Kidney (tissue), 22 donors: ENCODE measurements at places on chromosomes 2 and 18. TPM values are rescaled to one million over a fixed set of nuclear protein-coding genes. Genes with fewer than 3 reads are reported as not detected.

- peak; percentile 74 for DNase-seq
These were observed 3.1 kb upstream of the GATA6 start for GRCh38 chr18:22166069-22166950.

- no peak for DNase-seq
These were observed 269.9 kb downstream of the EXOC6B start for GRCh38 chr2:72555943-72556342.

DNA sequence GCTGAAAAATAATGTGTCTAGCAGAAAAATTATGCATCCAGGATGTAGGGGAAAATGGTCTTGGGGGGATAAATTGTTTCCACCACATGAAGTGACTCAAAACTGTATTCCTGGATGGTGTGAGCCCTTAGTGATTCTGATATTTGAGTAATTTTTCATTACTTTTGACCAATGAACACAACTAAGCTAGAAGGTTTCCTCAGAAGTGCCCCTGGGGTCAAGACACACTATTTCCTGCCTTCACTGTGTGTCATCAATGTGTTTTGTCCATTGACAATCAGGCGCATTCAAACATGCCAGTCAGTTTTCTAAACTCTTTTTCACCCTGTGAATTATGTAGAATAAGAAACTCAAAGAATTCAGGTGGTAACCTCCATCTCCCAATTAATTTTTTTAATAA lies 130.5 kb upstream of the REG3G start:
- no peak for DNase-seq

DNA sequence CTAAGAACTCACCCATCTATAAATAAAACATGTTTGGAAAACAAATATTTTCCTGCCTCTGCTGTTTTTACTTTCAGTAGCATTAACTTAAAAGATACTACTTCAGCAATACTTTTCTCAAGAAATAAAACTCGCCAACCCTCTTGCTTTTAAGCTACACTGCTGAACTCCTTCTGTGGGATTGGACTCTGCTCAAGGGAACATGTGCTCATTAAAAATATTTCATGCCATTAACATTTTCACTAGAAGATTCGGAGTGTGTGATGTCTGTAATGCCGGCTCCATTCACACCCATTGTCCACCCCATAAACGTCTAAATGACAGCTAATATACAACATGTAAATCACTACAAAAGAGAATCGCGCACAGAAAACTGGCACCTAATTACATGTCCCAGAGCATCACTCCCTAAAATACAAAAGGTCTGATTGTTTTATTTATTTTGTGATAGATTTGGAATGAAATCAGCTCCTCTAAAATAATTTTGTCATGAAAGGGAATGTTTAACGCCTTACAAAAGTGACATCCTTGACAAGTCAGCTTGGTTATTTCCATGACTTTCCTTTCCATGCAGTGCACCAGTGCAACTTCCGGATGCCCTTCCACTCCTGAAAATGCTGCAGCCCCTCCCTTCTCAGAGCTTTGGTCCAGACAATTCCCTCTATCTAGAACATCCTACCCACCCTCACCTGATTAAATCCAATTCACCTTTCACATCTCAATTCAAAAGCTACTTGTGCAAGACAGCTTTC lies 73.1 kb downstream of the ANKRD44 start:
- DNase-seq, result no peak

DNA sequence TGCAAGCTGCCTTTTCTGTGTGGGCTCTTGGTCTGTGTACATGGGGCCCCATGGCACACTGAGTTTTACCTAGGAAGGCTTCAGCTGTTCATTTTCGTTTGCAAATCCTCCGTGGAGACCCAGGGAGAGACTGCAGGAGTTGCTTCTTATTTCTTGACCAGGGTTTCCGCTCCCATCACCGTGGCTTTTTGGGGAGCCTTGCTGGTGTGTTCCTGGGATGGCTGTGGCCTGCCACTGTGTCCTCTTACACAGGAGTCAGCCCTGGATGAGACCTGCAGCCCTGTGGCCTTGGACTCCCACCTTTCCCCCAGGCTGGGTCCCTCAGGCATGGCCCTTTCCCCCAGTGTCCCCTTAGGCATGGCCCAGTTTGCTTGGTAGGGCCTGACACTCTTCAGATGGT lies 137.0 kb downstream of the FAM210A start:
- no peak for DNase-seq

DNA sequence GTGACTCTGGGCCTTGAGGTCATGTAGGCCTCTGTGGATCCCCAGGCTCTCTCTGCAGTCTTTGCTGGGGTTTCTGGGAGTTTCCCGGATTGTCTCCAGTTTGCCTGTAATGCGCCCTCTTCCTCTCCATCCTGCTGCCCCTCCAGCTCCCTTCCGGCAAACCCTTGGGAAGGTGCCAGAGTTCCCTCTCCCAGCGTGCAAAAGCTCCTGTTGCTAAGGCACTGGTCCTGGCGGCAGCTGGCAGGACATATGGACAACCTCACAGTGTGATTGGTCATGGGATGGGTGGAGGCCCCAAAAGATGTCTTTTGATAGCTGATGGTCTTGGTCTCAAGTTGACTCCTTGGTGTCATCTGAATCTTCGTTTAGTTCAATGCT lies 320.1 kb downstream of the CYP26B1 start:
- DNase-seq, result no peak

- DNase-seq, result no peak
These were observed 120.5 kb upstream of the SCN7A start for GRCh38 chr2:166614503-166614902.

- no peak for DNase-seq
These were observed 53.1 kb upstream of the HS6ST1 start for GRCh38 chr2:128371648-128372345.

DNA sequence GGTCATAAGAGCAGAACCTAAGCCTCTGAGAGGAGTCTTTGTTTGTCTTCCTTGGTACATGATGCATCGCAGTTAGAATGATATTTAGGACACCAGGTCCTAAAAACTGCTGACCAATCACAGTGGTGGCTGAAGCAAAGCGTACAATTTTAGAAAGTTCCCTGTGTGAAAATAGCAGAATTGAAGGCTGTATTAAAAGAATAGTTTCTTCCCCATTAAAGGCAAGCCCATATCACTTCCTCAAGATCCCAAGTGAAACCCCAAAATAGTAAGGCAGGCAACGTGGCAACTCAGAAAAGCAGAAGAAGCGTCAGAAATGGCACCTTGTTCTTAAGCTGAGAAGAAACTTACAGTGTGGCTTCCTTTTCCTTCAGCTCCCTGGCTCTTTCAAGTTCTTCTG lies 154.8 kb upstream of the PGAP1 start:
- DNase-seq, result no peak

DNA sequence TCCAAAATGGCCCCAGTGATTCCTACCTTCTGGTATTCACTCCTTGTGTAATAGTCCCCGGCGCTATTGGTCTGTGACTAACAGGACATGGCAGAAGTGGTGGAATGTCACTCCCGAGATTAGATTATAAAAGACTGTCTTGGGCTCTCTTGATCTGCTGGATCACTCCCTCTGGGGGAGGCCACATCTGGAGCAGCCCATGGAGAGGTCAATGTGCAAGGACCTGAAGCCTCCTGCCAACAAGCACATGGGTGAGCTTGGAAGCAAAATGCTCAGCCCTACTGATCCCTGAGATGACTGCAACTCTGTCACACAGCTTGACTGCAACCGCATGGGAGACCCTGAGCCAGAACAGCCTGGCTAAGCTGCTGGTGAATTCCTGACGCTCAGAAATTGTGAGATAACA lies 94.3 kb upstream of the GLI2 start:
- peak; percentile 13 for DNase-seq

- DNase-seq, result no peak
These were observed 318.2 kb upstream of the NRXN1 start for GRCh38 chr2:51350100-51350499.

- DNase-seq, result no peak
These were observed 66.3 kb downstream of the POLR1A start for GRCh38 chr2:86039178-86039962.

DNA sequence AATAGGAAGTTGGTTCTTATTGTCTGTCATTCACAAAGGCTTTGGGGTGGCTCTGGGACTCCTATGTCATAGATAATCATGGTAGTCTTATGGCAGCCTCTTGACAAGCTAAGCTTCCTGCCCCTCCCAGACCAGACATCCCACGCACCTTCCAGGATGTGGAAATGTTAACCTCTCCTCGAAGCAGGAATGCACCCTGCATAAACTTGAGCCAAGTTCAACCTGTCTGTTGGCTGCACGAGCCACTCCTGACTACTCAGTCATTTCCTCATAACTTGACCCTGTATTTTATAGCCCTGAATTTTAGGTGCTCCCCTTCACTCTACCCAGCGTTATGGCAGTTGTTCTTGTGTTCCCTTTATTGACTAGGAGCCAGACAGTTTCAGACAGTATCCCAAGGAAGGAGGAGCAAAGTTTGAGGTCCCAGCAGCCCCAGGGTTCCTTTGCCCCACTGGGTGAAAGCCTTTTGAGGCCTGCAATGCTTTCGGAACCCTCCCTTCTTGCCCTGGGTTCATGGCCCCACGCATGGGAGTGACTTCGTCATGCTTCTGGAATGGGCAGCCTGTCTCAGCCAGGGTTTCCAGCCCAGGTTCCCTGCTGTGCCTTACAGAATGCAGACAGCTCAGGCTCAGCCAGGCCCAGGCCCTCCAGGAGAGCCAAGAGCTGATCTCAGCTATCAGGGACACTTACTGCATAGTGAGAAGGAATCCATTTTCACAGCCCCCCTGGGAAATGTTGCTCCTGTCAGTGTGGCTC lies 15.6 kb upstream of the INO80C start:
- DNase-seq, result no peak

GRCh38 chr18:5964996-5965395 lies 69.7 kb upstream of the TMEM200C start:
- DNase-seq, result no peak

- no peak for DNase-seq
These were observed 393.5 kb downstream of the MTX2 start for GRCh38 chr2:176662753-176663152.

DNA sequence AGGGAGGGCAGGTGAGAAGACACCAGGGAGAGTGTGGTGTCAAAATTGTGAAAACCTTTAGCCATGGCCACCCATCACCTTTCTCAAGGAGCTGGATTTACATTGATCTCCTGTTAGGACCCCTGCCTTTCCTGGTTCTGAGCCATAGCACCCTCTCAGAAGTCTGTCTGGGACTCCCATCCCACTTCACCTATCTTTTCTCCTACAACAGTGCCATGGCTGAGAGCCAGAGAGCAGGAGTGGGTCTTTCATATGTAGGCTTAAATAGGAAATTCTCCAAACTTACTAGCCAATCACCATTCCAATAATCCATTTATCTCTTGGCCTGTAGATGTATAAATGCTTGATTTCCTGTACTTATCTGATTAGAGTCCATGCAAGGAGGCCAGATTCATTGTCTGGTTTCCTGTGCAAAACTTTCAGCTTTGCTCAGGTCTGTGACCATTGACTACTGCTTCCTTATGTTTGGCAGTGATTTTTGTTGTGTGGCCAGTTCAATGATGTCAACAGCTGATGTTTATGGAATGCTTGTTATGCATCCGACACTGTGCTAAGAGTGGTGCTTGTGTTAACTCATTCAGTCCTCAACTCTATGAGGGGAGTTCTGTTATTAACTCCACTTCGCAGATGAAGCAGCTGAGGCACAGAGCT lies 57.6 kb upstream of the IGFBP5 start:
- DNase-seq, result no peak

- no peak for DNase-seq
These were observed 103.6 kb upstream of the WDR75 start for GRCh38 chr2:189337656-189338055.

DNA sequence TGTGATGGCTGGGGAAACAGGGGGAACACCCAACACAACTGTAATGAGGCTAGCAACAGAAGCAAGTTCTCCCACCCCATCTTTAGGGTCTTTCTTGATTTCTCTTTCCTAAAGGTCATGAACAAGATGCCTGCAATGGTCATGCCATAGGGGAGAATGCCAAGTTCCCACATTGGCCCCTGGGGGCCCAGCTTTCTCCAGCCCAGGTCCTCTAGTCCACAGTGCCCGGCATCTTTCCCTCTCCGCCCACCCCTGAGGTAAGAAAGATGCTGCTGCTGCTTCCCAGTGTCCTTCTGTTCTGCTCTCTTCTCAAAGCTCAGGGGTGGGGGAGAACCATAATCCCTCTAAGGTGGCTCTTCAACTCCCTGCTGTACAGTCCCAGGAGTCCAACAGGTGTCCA lies 78.0 kb downstream of the LOXHD1 start:
- no peak for DNase-seq

SIX3 gene
- 0.16 TPM for total RNA-seq

ATP5MC3 gene
- total RNA-seq, result 189 TPM

TPO gene
- not detected for total RNA-seq

GKN2 gene
- not detected for total RNA-seq

PTPN4 gene
- total RNA-seq, result 46.4 TPM

KCNG2 gene
- 0.76 TPM for total RNA-seq

FZD7 gene
- total RNA-seq, result 14.0 TPM

GRHL1 gene
- total RNA-seq, result 6.0 TPM

INPP5D gene
- 29.6 TPM for total RNA-seq
